Activated CD4-positive, alpha-beta T cell treated with anti-CD3 and anti-CD28 coated beads, Interleukin-2, amount 50 U/mL, for 48 hours (primary cell): ENCODE measurements at places on chromosomes 7 and 10.
A peak's percentile ranks its signal among the peaks of the same experiment; 100 is the strongest.

DNA sequence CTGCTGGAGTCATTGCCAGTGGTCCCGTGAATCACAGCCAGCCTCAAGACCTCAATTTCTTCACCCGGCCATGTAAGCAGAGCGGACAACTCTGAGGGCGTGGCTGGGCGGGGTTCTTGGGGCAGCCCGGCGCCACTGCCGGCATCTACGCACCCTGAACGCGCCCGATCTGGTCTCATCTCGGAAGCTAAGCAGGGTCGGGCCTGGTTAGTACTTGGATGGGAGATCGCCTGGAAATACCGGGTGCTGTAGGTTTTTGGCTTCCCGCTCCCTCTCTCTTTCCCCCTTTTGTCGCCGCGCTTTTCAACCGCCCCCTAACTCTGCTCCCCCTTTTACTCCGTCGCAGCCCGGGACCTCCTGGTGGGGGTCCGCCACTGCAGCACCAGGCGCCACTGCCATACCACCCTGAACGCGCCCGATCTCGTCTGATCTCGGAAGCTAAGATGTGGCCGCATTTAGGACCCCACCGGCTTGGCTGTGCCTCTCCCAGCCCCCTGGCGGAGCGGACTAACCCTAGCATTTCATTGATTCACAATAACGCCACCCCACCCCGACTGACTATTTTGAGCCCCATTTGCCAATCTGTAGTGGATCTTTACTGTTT, 25.3 kb downstream of the GARIN1A start:
- peak; percentile 68 for DNase-seq

DNA sequence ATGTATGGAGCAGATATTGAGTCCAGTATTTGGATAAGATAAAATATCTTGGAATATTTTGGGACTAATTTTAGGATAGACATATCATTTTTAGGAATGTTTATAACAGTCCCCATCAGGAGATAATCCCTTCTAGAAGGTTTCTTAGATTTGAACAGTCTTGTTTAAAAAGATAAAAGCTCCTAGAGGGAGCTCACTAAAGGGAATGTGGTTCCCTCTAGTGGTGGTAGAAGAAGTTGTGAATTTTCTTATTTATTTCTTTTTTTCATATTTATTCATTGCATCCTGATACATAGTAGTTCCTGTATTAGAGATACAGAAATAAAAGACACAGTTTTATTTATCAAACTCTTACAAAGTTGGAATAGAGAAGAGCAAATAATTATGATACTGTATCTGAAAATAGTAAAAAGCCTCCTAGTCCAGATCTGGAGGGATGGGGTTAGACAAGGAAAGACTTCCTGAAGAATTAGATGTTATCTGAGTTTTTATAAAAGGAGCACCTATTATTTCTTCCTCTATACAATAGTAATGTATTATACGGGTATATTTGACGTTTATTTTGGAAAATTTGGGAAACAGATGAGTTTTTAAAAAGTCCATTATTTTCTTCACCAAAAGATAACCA, 24.5 kb upstream of the KLF14 start:
- DNase-seq, result no peak

- no peak for DNase-seq
Measured at GRCh38 chr10:22803261-22803885, 89.0 kb upstream of the PIP4K2A start.

DNA sequence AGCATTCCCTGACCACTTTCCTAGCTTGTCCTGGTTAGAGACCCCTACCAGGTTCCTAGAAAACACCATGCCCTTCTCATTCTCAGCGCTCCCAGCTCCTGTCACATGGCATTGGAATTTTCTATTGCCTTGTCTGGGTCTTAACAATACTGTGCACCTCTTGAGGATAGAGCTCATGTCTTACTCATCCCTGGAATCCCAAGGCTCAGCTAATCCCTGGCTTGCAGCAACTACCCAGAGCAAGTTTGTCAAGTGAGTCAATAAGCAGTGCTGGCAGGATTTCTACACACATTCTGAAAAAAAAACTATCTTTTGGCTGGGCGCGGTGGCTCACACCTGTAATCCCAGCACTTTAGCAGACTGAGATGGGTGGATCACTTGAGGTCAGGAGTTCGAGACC, 11.7 kb upstream of the PRDX3 start:
- no peak for DNase-seq

- no peak for DNase-seq
Measured at GRCh38 chr10:25483999-25484398, 309.2 kb downstream of the GPR158 start.

GRCh38 chr10:3169271-3169670, 3.3 kb downstream of the PITRM1 start:
- DNase-seq, result no peak

DNA sequence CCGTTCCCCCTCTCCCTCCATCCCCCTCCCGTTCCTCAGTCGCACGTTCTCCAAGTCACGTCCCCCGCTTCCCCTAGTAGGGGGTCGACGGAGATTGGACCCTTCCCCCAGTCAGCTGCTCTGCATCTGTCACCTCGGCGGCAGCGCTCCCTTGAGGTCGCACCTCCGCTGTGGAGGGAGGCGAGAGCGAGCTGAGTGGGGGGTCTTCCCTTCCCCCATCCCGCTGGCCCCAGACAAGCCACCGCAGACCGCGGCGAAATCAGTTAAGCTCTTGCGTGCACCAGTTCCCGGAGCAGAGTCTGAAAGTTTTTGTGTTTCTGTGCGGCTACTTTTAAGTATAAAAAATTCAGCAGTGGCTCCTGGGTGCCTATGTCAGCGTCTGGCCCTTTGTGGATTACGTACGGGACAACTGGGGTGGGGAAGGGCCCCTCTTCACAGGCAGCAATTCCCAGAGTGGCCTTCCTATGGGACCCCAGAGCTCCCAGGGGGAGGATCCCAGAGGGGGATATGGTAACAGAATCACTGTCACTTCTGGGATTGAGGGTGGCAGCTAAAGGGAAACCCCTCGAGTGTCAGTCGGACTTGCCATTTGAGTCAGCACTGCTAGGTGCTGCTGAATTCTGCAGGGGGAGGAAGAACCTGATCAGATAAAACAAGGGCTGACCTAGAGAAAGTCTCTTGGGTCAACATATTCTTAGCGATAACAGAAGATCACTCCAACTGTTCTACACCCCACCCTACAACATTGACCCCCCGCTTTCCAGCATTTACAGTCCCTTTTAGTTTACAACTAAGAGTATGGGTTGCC, 12.5 kb upstream of the DDIT4 start:
- DNase-seq, result peak; percentile 77

DNA sequence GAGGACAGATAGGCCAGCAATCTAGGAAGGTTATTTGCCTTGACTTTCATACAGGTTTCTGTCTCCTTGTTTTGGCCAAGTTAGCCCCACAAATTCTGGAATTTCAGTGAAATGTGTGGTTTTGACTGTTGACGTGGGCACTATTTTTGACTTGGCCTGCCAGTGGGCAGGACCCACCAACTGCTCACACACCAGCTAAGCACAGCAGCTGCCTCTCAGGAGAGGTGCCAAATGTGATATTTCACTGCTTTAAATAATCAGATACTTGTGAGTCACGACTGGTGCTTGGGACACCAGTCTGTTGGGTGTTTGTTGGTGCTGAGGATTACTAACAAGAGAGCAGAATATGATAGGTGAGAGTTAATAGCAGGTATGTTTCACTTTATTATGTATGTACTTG, 409.7 kb upstream of the MTPN start:
- no peak for DNase-seq

DNA sequence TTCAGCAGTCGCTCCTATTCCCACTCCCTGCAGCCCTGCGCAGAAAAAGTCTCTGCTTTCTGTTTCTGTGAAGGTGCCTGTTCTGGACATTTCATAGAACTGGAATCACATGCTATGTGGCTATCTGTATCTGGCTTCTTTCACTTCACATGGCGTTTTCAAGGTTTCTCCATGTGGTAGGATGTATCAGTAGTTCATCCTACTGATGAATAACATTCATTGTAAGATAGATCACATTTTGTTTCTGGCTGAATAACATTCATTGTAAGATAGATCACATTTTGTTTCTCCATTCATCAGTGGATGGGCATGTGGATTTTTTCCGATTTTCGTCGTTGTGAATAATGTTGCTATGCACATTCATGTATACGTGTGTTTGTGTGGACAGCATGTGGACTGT, 44.5 kb downstream of the HSPA12A start:
- DNase-seq, result no peak

- DNase-seq, result no peak
Measured at GRCh38 chr7:40847921-40848320, 713.1 kb downstream of the SUGCT start.

- DNase-seq, result no peak
Measured at GRCh38 chr10:124273141-124273540, 145.6 kb downstream of the OAT start.

DNA sequence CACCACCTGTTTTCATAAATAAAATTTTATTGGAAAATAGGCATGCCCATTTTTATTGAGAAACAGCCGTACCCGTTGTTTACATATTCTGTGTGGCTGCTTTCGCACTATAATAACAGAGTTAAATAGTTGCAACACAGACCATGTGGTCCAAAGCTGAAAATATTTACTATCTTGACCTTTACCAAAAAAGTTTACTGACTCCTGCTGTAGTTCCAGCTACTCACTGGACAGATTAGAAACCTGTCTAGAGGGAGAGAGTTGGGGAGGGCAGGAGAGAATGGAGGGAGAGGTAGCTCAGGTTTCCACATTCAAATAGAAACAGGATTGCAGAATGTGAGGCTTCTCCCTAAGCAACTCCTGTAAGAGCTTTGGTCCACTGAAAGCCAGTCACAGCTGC, 55.1 kb upstream of the GLCCI1 start:
- DNase-seq, result no peak

DNA sequence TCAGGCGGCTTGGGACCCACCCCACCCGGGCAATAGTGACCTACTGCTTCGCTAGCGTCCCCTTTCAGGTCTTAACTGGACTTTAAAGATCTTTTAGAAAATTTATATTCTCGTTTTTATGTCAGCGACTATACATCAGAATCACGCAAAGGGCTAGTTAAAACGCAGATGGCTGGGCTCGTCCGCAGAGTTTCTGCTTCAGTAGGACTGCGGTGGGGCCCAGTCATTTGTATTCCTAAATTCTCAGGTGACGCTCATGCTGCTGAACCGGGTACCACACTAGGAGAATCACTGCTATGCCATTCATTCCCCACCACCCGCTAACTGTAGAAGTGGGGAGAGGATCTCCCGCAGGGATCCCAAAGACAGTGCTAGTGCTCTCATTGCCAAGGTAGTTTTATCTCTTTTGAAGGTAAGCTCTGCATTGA, 12.0 kb upstream of the SP8 start:
- no peak for DNase-seq

GRCh38 chr7:122717356-122718089, 14.8 kb upstream of the RNF148 start:
- DNase-seq, result no peak

DNA sequence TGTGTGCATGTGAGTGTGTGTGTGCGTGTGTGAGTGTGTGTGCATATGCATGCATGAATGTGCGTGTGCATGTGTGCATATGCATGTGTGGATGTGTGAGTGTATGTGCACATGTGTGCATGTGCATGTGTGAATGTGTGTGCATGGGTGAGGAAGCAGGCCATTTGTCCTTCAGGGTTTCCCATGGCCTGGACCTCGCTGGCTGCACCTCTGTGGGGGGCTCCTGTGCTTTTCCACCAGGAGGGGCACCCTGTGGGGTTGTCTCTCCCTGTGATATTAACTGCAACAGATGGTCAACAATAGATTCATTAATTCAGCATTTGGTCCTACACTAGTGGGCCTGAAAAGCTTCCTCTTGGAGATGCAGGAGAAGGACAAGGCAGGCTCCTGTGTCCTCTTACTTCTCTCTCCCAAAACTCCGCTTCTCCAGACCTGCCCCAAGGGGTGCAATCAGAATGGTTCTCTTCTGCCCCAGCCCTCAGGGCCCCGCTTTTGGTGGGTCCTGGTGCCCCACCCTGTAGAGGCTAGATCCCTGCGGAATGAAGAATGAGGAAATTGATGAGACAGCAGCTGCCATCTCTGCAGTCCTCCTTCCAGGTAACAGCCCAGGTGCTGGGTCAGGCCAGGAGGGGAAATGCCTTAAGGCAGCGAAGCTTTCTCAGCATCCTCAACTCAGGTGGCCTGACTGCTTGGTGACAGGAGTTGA, 41.5 kb upstream of the NUB1 start:
- no peak for DNase-seq

- DNase-seq, result peak; percentile 6
Measured at GRCh38 chr7:74138334-74138867, 35.8 kb upstream of the EIF4H start.

DNA sequence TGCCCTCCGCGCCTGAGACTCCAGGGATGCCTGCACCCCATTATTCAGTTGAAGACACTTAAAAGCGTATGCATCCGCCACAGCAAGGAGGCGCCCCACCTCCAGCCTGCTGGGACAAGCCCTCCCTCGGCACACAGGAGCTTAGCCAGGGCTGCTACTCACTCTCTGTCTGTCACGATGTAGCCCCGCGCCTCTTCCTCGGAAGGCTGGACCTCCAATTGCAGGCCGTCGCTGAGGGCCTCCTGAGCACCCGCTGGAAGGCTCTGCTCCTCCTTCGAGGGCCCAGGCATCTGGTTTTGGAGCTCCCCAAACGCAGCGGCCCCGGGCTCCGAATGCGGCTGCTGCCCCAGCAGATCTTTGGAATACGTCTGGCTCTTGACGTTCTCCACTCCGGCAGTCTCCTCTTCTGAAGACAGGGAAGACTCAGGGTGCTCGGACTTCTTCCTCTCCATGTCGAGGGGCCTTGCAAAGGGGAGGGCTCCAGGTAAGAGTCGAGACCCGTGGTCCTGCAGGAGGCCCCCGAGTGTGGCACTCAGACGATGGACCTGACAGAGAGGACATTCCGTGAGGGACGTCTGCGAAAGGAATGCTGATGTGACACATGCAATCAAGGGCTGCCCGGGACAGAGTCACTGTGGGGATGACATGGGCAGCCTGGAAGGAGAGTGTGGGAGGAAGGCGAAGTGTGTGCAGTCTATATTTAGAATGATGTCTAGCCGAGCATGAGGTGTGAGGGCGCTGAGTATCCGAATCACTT, 453.9 kb downstream of the PTPRN2 start:
- no peak for DNase-seq

DNA sequence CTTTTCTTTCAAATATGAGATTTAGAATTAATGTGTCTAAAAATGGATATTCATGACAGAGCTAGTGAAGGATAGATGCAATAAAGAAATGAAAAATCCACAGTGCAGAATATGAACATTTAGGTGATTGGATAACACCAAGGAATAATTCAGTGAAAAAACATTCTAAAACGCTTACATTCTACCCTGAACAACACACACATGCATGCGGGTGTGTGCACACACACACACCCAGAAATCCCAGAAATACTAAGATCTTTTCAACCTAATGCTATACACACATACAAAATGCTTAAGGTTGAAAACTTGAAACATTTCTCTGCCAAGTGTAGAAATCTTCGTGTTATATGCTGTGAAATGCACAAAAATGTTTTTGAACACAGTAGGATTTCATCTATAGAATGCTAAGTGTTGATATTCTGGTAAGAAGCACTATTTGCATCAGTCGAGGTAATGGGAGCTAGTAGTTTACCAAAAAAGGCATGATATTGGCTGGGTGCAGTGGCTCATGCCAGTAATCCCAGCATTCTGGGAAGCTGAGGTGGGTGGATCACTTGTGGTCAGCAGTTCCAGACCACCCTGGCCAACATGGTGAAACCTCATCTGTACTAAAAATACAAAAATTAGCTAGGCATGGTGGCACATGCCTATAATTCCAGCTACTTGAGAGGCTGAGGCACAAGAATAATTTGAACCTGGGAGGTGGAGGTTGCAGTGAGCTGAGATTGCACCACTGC, 600.6 kb downstream of the PHTF2 start:
- DNase-seq, result no peak

GRCh38 chr7:135712182-135712782, 15.7 kb downstream of the SLC13A4 start:
- no peak for DNase-seq

GRCh38 chr7:537911-538634, 18.4 kb upstream of the PDGFA start:
- no peak for DNase-seq
